ENCODE measurements at places on chromosomes 3 and 15. TPM values are rescaled to one million over a fixed set of nuclear protein-coding genes. Genes with fewer than 3 reads are reported as not detected.

- no peak for DNase-seq
Measured at GRCh38 chr3:65978116-65978515, 60.6 kb downstream of the MAGI1 start.

DNA sequence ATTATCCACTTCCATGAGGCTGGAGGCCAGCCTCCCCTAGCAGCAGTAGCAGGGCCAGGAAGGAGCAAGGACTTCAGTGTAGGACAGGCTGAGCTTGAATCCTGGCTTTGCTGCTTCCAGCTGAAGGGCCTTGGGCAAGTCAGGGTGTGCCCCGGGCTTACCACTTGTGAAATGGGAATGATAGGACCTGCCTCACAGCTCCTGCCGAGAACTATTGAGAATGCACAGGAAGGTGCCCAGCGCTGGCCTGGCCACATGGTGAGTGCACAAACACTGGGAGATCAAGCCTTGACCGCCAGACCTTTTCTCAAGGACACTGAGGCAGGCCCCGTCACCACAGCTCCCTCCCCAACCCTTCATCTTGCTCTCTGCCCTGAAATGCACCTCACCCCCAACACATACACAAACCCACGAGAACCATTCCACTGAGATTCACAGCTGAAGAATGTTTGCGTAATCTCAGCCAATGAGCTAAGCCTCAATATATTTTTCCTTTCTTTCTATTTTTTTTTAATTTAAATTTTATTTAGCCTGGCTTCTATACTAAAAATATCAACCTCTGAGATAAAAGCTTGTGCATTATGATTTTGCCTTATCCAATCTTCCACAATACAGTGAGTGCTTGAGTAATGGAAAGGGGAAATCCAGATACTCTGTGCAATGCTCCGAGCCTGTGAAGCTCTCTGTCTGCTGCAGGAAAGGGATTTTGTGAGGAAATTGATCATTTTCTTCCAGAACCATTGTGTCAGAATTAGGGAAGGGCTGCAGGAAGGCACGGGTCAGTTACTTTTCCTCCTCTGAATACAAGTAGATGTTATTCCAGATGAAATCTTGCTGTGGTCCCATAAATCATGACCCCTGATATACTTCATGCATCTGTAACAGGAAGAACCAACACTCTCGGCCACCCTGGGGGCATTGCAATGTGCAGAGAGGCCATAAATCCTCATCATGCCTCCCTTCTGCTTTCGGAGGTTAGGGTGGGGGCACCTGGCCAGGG lies 193.9 kb downstream of the TLE3 start:
- no peak for DNase-seq

DNA sequence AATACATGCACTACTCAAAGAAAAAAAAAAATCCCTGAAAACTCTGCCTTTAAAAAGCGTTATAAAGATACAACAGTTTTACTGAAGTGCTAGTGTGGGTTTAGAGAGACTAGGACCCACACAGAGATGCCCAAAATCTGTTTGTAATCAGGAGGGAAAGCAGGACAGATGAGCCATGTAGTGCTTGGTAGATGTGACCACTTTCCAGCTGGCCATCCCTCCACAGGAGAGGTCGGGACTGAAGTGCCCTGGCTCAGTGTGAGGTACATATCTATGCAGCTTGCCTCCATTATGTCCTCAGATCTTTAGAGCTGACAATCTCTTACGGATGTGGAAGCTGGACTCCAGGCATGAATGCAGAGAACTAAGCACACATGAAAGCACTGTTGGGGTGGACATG lies 57.5 kb upstream of the NANOGP8 start:
- DNase-seq: no peak

- DNase-seq: no peak
Measured at GRCh38 chr3:94336046-94336753, 273.3 kb downstream of the NSUN3 start.

LYZL4 gene
- total RNA-seq: not detected

ZNF80 gene
- not detected for total RNA-seq

All from mesenteric fat pad (tissue), 1 donor.